Endothelial cell (in vitro differentiated cells): ENCODE measurements at places on chromosomes 16 and 17. TPM values are rescaled to one million over a fixed set of nuclear protein-coding genes. Genes with fewer than 3 reads are reported as not detected.

GRCh38 chr17:62680541-62681052, 53.1 kb downstream of the MRC2 start:
- no peaks in the 10 kb centered on the region for H3K4me1 ChIP-seq
- H3K4me3 ChIP-seq, result no peak overlapping the region
- no peak overlapping the region for H3K27ac ChIP-seq
- peaks cover 15% of the 10 kb centered on the region for H3K36me3 ChIP-seq
- peaks cover 6% of the 10 kb centered on the region for H3K27me3 ChIP-seq

- peaks cover 53% of the 10 kb centered on the region for H3K4me1 ChIP-seq
- H3K27me3 ChIP-seq, result peaks cover 9% of the 10 kb centered on the region
- H3K36me3 ChIP-seq, result peaks cover 20% of the 10 kb centered on the region
- no peak for DNase-seq
- peak overlapping the region; percentile 66 for H3K4me3 ChIP-seq
Observed at GRCh38 chr17:75688209-75688825, 21.2 kb downstream of the SAP30BP start.

DNA sequence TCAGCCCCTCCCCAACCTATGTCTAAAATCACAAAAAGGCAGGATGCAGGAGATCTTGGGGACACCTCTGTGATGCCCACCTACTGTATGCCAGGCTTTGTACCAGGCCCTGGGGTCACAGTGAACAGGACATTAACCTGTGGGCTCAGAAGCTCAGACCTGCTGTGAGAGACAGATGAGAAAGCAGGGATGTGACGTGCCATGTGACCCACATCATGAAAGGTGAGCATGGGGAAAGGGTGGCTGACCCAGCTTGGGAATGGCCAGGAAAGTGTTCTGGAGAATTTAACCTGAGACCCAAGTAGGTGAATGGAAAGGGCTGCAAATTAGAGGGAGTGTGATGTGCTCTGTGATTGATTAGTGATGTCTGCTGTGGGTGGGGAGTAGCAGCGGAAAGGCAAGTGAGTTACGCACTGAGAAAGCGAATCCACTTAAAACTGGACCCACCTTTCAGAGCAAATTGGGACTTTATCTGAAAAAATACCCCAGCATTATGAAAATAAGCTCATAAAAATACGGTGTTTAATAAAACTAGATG, 132.2 kb downstream of the IRF8 start:
- no peak overlapping the region for H3K27ac ChIP-seq
- no peak overlapping the region for H3K4me3 ChIP-seq
- no peaks in the 10 kb centered on the region for H3K36me3 ChIP-seq
- peaks cover 3% of the 10 kb centered on the region for H3K27me3 ChIP-seq

DNA sequence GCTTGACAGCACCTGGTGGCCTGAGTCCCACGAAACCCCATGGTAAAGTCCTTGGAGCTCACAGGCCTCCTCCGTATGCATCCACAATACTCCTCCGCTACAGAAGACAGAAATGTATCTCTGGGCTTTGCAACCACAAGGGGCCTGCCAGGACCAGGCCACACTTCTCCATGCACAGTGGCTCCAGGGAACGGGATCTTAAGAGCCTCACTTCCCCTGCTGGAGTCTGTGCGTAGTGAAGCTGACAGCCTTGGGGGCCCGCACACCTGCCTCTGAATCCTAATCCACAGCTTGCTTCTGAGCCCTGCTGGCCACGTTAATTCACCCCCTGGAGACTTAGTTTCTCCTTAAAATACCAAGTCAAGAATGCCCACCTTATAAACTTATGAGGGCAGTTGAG, 125.7 kb downstream of the COPRS start:
- H3K4me1 ChIP-seq, result no peaks in the 10 kb centered on the region
- H3K36me3 ChIP-seq, result no peaks in the 10 kb centered on the region
- no peak for DNase-seq
- H3K4me3 ChIP-seq, result no peak overlapping the region

DNA sequence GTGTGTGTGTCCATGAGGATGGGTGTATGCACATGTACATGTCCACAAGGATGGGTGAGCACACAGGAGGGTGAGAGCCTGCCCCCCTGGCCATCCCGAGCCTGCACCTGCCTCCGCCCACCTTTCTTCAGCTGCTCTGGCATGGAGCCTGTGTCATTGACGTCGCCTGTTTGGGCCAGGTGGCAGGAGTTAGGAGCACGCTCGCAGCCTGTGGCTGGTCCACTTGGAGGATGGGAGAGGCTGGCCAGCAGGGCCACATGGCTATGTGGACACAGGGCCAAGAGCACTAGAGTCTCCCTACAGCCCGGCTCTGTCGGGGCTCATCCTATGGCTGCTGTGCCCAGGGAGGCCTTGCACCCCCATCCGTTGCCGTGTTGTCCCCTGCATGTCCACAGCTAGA, 21.4 kb downstream of the BAHCC1 start:
- DNase-seq, result no peak
- no peak overlapping the region for H3K4me3 ChIP-seq
- no peaks in the 10 kb centered on the region for H3K4me1 ChIP-seq
- H3K27me3 ChIP-seq, result peaks cover 7% of the 10 kb centered on the region
- no peaks in the 10 kb centered on the region for H3K36me3 ChIP-seq
- no peak overlapping the region for H3K27ac ChIP-seq

- H3K4me3 ChIP-seq, result no peak overlapping the region
- no peak for DNase-seq
- no peak overlapping the region for H3K27ac ChIP-seq
- H3K27me3 ChIP-seq, result no peaks in the 10 kb centered on the region
Observed at GRCh38 chr17:50963139-50963538, 97.0 kb upstream of the TOB1 start.

DNA sequence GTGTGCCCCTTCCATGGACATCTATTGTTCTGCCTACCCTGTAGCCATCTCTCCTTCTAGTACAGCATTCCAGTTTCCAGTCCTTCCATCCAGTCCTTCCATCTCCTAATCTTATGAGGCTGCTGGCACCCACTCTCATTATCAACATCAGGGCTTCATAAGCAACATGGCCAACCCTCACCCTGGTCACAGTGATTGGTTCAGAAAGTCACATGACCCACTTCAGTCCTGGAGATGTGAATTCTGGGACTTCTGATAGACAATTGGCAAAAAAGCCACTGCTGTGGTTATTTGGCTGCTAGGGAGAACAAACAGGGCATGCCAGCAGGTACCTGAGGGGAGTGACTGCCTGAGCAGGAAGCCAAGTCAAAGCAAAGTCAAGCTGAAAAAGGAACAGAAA, 164.7 kb upstream of the C16orf82 start:
- no peak overlapping the region for H3K27ac ChIP-seq
- H3K27me3 ChIP-seq, result peaks cover 2% of the 10 kb centered on the region
- DNase-seq, result no peak
- peaks cover 4% of the 10 kb centered on the region for H3K36me3 ChIP-seq

GRCh38 chr16:85428168-85428898, 184.8 kb upstream of the GSE1 start:
- no peak overlapping the region for H3K27ac ChIP-seq
- H3K27me3 ChIP-seq, result peaks cover 3% of the 10 kb centered on the region
- H3K4me1 ChIP-seq, result no peaks in the 10 kb centered on the region
- H3K36me3 ChIP-seq, result peaks cover 3% of the 10 kb centered on the region

GRCh38 chr17:18186627-18186982, 3.0 kb downstream of the ALKBH5 start:
- H3K4me1 ChIP-seq, result peaks cover 61% of the 10 kb centered on the region
- peak overlapping the region; percentile 33 for H3K27ac ChIP-seq
- DNase-seq, result no peak
- peaks cover 13% of the 10 kb centered on the region for H3K36me3 ChIP-seq

DNA sequence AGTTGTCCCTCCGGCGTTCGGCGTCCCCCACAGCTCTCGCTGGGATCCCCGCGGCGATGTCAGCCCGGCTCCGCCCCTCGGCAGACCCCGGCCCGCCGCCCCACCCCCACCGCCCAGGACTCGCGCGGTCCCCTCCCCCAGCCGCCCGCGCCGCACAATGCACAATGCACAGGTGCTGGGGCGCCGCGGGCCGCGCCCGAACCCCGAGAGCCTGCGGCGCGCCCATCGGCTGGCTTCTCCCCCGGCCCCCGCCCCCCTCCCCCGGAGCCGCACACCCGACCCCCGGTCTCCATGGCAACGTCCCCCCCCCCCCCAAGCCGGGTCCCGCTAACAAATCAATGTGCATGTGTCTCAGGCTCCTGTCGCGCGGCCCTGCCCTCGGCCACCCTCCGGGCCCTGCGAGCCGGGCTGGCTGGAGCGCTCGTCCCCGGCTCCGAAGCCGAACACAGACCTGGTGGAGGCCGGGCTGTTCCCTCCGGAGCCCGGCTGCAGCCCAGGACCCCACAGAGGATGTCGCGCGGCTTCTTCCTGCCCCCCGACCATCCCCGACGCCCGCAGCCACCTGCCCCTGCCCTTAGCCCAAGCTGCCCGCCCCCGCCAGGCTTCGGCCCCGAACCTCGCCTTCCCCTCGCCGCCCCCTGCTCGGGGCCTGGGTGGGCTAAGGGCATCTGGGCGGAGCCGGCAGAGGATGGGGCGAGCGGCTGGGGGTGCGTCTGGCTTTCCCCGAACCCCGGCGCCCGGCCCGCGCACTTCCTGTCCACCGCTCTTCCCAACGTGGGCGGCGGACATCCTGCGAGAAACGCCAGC, 818 bp upstream of the CBX8 start:
- H3K4me1 ChIP-seq, result peaks cover 29% of the 10 kb centered on the region
- DNase-seq, result no peak
- H3K4me3 ChIP-seq, result no peak overlapping the region
- H3K27ac ChIP-seq, result no peak overlapping the region
- H3K27me3 ChIP-seq, result peaks cover 26% of the 10 kb centered on the region

GRCh38 chr17:64783031-64783461, 120.9 kb upstream of the SMURF2 start:
- H3K4me1 ChIP-seq, result peaks cover 25% of the 10 kb centered on the region
- H3K36me3 ChIP-seq, result peaks cover 23% of the 10 kb centered on the region
- peak overlapping the region; percentile 98 for H3K27ac ChIP-seq

GRCh38 chr16:55871411-55872038, 3.6 kb downstream of the CES5A start:
- H3K27me3 ChIP-seq, result peaks cover 3% of the 10 kb centered on the region
- no peaks in the 10 kb centered on the region for H3K4me1 ChIP-seq
- no peak overlapping the region for H3K4me3 ChIP-seq
- no peak overlapping the region for H3K27ac ChIP-seq
- H3K36me3 ChIP-seq, result no peaks in the 10 kb centered on the region
- DNase-seq, result no peak

DNA sequence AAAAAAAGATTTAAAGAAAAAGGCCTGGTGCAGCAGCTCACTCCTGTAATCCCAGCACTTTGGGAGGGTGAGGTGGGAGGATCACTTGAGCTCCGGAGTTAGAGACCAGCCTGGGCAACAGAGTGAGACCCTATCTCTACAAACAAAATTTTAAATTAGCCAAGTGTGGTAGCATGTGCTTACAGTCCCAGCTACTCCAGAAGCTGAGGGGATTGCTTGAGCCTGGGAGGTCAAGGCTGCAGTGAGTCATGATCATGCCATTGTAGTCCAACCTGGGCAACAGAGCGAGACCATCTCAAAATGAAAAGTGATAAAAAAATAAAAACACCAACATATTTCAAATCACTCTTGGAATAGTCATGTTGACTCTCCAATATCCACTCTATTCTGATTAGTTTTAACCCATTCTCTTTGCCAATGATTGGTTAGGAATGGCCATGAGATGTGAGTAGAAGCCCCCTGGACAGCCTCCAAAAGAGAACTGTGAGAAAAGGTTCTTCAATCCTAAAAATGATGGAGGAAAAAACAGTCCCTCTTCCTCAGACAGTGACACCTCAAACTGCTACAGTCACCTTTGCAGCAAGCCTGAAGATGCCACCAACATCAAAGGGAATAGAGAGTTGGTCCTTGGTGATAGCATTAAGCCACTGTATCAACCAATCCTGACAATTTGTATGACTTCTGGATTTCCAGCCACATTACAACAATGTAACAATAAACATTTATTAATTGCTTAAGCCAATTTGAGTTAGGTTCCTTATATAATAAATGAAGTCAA, 2.9 kb upstream of the KANSL1 start:
- peaks cover 17% of the 10 kb centered on the region for H3K36me3 ChIP-seq
- no peak for DNase-seq
- H3K4me1 ChIP-seq, result peaks cover 22% of the 10 kb centered on the region
- H3K4me3 ChIP-seq, result no peak overlapping the region
- H3K27ac ChIP-seq, result no peak overlapping the region

- no peak for DNase-seq
- H3K27me3 ChIP-seq, result no peaks in the 10 kb centered on the region
- peaks cover 6% of the 10 kb centered on the region for H3K4me1 ChIP-seq
- no peak overlapping the region for H3K4me3 ChIP-seq
Observed at GRCh38 chr16:71214746-71215381, 15.7 kb downstream of the HYDIN start.

DNA sequence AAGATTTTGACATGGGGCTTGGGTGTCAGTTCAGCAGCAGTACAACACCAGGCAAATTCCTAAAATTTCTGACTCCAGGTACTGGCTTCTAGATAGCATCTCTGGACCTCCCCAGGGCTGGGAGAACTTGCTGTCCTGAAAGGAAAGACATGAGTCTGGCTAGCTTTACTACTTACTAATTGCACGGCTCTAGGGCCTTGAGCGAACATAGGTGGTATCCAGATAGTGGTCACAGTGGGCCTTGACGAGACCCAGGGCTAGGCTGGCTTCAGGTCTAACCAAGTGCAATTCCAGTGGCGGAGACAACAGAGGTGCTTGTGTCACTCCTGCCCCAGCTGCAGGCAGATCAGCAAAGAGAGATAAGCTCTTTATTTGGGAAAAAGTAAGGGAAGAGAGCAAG, 16.4 kb upstream of the SLC13A5 start:
- no peaks in the 10 kb centered on the region for H3K36me3 ChIP-seq
- no peak overlapping the region for H3K27ac ChIP-seq
- peaks cover 4% of the 10 kb centered on the region for H3K27me3 ChIP-seq
- no peak overlapping the region for H3K4me3 ChIP-seq
- no peaks in the 10 kb centered on the region for H3K4me1 ChIP-seq

DNA sequence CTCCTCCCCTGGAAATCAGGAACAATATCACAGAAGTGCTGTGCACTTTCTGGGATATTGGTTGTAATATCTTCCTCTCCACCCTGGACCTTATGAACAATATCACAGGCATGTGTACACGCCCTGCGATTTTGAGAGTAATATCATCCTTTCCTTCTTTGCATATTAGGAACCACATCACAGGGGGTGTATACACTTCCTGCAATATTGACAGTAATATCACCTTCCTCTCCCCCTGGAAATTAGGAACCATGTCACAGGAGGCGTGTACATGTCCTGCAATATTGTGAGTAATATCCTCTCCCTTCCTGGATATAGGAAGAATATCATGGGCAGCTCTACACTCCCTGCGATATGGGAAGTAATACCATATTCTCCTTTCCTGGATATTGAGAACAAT, 14.2 kb upstream of the TEKT5 start:
- no peak overlapping the region for H3K4me3 ChIP-seq
- H3K27ac ChIP-seq, result no peak overlapping the region
- H3K36me3 ChIP-seq, result no peaks in the 10 kb centered on the region
- no peak for DNase-seq
- no peaks in the 10 kb centered on the region for H3K27me3 ChIP-seq

PYCARD gene
- 35.6 TPM for total RNA-seq

SLC16A6 gene
- total RNA-seq, result 2.4 TPM

C16orf87 gene
- 15.3 TPM for total RNA-seq

ANKRD40CL gene
- total RNA-seq, result not detected

DPEP2 gene
- total RNA-seq, result 1.0 TPM

HSF4 gene
- 5.7 TPM for total RNA-seq
